ENCODE measurements at places on chromosomes 13 and 19.
A peak's percentile ranks its signal among the peaks of the same experiment; 100 is the strongest.

DNA sequence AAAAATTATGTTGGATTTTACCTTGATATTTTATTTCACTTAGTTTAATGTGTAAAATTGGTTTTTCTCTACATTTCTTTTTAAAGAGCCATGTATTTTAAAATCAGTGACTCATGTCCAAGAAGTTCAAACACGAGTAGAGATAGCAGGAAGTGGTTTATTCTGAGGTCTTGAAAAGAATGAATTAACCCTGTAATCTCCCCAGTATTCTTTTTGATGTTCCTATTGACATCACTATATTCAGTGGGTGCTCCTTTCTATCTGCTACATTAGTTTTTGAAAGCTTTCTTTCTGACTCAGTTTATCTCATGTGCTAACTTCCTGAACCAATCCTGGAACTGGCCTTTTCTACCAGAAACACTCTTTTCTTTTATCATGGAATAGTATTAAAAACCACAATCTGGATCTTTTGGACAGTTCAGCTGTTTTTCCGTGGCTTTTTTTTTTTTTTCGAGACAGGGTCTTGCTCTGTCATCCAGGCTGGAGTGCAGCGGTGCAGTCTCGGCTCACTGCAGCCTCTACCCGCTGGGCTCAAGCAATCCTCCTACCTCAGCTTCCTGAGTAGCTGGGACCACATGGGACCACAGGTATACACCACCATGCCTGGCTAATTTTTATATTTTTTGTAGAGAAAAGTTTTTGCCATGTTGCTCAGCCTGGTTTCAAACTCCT is 114.9 kb downstream of the PCCA start:
- DNase-seq: no peak

DNA sequence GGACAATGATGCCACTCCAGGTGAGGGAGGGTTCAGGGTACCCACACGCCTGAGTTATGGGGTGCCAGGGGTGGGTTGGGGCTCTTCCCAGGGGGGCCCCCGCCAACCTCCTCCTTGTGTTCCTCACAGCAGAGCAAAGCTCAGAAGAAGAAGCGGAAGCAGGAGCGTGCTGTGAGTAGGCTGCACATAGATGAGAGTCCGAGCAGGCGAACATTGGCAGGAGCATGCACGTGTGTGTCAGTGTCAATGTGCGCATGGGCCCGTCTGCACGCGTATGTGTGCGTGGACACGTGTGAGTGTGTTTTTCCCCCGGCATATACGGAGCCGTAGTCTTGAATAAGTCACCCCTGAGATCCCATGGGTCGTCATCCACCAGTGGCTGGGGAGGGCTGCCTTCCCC is 12.4 kb upstream of the USE1 start:
- DNase-seq: no peak

GRCh38 chr19:41920882-41921576 is 7.2 kb downstream of the ERFL start:
- DNase-seq: no peak

GRCh38 chr13:47241446-47241845 is 344.6 kb upstream of the HTR2A start:
- DNase-seq: no peak

DNA sequence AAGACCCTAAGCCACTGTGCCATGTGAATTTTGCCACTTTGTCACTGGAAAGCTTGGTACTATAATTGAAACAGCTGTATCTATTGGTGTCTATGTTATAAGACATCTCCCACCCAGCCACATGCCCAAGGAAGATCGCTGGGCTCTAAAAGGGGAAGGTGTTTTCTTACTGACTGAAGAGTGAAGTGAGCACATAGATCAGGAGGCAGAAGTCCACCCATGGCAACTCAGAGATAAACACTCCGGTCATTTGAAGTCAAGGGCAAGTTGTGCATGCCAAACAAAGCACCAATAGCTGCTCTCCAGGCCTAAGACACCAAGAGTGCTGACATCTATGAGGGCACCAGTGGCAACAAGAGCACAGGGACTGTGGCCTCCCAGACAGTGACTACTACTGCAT is 153.8 kb downstream of the KCTD12 start:
- no peak for DNase-seq

DNA sequence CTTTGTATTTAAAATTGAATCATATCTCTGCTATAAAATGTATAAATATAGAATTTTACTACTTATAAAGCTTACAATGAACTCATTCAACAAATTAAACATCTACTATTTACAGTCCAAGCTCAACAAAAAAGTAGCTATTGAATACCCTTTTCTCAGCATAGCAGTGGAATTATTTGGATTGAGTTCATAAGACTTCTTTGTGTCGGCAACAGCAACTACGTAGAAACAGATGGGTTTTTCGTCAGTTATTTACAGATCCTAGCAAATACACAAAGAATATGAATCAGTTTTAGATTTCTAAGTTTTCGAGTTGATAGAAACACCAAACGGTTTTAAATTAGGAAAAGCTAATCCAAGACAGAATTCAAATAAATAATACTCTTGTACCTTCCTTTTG is 10.4 kb upstream of the NEK3 start:
- no peak for DNase-seq

DNA sequence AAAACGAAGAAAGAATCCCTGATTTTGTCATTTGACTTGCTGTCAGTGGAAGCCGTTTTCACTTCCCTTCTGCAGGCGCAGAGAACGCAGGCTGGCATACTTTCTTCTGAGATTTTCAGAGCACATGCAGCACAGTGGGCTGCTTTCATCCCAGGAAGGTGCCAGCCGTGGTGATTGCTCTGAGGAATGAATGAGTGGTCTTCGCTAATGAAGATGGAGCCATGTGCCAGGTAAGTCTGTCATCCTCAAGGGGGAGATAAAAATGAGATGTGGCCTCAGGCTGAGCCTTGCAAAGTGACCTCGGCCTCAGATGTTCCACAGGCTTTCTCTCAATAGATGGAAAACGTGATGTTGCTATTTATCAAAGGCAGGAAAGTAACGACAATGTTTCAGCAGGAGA is 94.6 kb upstream of the FARP1 start:
- no peak for DNase-seq

- DNase-seq: no peak
Observed at GRCh38 chr13:78499802-78500201, 103.5 kb downstream of the POU4F1 start.

- no peak for DNase-seq
Observed at GRCh38 chr19:4559569-4559968, at the start of gene SEMA6B. Gene SEMA6B (minus strand): TSS chr19:4559684. CDS start chr19:4558457, 1,227 bp downstream.

DNA sequence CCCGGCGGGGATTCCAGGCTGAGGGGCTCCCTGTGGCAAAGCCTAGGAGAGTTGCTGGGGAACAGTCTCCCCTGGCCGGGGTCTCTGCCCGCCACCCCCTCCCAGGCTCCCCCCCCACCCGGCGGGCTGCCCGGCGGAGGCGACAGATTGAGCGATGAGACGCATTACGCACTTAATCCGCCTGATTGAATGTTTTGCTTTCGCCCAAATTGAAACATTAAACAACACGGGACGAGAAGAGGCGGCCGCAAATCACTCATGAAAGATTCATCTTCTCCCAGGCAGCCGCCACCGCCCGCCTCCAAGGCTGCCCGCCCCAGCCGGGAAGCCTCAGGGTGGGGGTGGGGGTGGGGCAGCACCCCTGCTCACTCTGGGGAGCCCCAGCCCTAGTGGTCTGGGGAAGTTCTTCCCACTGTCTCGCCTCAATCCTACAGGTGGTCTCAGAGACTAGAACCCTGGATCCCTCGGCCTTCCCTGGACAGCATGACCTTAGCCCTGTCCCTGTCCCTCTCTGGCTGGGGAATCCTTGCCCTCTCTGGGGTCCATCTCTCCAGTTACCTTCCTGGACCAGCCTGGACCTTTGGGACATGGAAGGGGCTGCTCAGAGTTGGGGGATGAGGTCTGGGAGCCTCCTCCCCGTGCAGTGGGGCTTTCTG is 7.6 kb upstream of the ERFL start:
- no peak for DNase-seq

- no peak for DNase-seq
Observed at GRCh38 chr19:3783660-3784584, 2.3 kb downstream of the MATK start.

- no peak for DNase-seq
Observed at GRCh38 chr13:29418026-29418425, 177.5 kb downstream of the SLC7A1 start.

DNA sequence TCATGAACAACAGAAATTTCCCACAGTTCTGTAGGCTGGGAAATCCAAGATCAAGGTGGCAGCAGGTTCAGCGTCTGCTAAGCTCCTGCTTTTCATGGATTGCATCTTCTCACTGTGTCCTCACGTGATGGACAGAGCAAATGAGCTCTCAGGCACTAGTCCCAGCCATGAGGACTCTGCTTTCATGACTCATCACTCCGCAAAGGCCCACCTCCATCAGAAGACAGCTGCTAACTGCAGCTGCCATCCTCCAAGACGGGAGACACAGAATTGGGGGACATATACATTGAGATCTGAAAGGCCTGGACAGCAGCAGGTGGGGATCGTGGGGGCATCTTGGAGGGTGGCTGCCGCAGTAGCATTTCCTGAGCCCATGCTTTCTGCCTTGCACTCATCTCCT is 44.4 kb upstream of the SPATA13 start:
- DNase-seq: no peak

GRCh38 chr13:110525328-110526319 is 35.9 kb downstream of the RAB20 start:
- no peak for DNase-seq

DNA sequence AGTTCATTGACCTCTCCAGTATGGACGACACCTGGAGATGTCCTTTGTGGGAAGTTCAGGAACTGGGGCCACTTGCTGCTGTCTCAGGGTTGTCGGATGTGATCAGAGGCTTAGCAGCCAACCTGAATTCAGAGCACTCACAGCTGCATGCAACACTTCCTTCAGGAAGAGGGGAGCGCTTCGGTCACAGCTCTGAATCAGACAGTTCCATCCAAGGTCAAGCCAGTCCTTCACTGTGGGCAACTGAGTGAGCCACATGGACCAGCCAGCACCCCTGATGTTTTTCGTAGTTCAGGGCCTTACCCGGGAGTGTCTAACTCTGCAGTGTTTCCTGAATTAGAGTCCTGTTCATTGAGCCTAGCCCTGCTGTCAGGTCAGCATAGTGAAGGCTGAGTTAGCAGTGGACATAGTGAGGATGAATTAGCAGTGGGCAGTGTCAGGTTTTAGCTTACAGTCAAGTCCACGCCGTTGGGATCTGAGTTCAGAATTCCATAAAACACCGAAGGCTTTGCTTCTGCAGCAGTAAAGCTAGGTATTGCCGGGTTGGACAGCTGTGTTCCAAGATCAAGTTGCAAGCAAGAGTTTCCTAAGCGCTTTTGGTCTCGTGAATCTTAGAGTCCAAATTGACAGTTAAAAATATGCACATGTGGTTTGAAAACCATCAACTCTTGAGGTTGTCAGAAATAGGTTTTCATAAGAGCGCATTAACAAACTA is 5.1 kb downstream of the ZNF555 start:
- DNase-seq: no peak

DNA sequence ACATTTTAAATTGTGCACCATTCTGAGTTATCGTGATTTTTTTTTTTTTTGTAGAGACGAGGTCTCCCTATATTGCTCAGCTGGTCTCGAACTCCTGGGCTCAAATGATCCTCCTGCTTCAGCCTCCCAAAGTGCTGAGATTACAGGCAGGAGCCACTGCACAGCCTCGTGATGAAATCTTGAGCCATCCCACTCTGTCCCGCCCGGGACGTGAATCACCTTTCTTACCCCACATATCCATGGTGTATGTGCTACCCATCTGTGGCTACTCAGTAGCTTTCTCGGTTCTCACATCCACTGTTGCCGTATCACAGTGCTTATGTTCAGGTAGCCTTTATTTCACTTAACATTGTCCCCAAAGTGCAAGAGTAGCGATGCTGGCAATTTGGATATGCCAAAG is 26.5 kb downstream of the PAK4 start:
- no peak for DNase-seq

DNA sequence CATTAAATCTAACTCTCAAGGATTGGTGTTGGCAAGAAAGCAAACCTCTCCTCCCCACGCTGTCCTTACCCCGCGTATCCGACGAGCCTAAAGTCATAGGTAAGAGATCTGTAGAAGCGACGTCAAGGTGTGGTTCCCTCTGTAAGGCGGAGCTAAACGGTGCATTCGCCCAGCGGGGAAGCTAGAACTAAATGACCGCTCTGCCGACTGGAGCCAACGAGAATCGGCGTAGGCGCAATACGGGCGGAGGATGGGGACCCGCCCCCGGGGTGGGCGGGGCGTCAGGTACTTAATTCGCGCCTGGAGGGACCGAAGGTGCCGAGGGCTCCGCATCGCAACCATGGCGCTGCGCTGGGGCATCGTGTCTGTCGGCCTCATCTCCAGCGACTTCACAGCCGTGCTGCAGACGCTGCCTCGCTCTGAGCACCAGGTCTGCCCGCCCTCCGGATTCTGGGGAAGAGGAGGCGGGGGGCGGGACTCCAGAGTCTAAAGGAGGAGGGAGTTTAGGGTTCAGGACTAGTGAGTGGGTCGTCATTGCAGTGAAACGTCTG is at the start of gene DHDH:
TSS of gene DHDH (plus strand) at position 318 of the 551 bp plus-strand sequence. CDS start at position 341, 23 bp downstream.
- DNase-seq: peak; percentile 58

DNA sequence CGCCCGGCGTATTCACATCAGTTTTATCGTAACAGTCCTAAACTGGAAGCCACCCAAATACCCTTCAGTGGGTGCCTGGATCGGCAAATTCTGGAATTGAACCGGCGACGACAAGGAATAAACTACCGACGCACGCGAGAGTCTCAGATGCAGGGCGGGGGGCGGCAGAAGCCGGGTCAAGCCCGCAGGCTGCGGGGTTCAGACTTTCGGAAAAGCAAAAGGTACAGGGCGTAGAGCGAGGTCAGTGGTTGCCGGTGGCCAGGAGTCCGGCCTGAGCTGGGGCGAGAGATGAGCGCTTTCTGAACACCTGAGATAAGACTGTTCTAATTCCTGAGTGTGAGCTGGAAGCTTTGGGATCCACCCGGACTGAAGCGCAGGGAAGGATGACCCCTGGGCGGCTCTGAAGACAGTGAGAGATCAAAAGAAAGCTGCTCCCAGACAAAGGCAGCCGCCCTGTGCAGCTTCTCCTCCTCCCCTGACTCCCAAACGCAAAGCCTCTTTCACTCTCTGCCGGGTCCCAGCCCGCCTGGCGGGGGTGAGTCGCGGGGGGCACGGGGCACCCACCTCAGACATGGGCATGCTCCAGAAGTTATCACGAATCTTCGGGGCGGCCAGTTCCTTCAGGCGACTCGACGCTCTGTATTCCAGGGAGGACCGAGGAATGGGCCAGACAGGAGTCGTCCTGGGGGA is 26.2 kb upstream of the MIER2 start:
- DNase-seq: no peak

GRCh38 chr13:58994777-58995176 is 1169.0 kb downstream of the DIAPH3 start:
- no peak for DNase-seq

DNA sequence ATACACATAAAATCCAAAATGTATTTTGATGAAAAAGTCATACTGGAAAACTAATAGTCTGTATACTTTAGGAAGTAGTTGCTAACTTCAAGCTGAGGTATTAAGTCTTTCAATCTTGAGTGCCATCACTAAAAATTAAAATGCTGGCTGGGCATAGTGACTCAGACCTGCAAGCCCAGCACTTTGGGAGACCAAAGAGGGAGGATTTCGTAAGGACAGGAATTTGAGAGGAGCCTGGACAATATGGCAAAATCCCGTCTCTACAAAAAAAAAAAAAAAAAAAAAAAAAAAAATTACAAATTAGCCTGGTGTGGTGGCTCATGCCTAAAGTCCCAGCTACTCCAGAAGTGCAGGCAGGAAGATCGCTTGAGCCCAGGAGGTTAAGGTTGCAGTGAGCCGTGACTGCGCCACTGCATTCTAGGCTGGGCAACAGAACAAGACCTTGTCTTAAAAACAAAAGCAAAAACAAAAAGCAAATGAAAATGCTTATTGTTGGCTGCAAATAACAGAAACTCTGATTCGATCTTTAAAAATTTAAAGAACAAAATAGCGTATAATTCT is 1994.2 kb upstream of the PCDH20 start:
- no peak for DNase-seq

GRCh38 chr19:6527893-6528543 is 2.8 kb upstream of the TNFSF9 start:
- peak; percentile 70 for DNase-seq
